ENCODE measurements at places on chromosomes 12 and 14.

DNA sequence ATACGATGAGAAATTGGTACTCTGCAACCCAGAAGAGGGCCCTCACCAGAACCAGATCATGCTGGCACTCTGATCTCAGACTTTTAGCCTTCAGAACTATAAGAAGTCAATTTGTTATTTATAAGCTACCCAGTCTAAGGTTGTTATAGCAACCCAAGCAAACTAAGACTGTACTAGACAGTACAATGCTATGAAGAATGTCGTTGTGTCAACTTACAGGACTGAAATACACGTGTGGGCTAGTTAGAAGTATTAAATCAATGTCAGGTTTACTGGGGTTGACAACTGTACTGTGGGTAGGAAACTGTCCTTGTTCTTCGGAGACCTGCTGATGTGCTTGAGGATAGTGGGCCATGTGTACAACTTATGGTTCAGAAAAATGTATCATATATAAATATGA is 19.7 kb downstream of the DUSP16 start:
- no peak for DNase-seq

DNA sequence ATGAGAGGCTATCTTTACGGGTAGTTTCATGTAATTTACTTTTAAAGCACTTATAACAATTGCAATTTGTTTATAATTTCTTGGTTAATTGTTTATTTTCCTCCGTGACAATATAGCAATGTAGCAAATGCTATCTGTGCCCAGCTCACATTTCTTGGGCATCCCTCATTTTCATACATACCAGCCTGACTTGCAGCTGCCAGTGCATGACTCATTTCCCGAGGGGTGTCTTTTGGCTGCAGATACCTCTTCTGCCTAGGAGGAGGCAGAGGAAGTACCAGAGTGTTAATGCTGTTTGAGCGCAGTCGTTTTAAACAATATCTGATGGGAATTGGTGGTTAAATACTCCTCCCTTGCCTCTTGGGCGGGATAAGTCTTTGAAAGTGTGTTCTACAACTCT is 104.2 kb upstream of the ABCD2 start:
- no peak for DNase-seq

GRCh38 chr12:22935090-22935489 is 310.1 kb downstream of the ETNK1 start:
- DNase-seq: no peak

DNA sequence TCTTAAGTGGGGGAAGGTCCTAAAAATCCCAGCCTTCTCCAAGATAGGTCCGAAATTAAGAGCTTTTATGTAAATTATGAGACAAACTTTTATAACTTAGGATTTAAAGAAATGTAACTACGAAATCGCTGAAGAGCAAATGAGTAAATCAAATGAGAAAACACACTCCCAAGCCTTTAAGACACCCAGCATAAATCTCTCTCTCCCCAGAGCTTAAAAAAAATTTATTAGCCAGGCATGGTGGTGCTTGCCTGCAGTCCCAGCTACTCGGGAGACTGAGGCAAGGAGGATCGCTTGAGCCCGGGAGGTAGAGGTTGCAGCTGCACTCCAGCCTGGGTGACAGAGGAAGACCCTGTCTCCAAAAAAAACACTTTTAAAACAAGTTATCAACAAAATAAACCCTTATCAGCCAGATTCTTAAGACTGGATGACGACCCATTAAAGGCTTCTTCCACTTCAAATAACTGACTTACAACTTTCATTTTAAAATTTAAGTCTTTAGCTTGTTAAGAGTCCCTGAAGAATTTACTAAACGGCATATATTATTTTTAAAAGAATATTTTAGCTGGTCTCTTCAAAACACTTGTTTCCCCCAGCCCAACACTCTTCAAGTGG is 3.2 kb downstream of the PTGES3 start:
- DNase-seq: no peak

DNA sequence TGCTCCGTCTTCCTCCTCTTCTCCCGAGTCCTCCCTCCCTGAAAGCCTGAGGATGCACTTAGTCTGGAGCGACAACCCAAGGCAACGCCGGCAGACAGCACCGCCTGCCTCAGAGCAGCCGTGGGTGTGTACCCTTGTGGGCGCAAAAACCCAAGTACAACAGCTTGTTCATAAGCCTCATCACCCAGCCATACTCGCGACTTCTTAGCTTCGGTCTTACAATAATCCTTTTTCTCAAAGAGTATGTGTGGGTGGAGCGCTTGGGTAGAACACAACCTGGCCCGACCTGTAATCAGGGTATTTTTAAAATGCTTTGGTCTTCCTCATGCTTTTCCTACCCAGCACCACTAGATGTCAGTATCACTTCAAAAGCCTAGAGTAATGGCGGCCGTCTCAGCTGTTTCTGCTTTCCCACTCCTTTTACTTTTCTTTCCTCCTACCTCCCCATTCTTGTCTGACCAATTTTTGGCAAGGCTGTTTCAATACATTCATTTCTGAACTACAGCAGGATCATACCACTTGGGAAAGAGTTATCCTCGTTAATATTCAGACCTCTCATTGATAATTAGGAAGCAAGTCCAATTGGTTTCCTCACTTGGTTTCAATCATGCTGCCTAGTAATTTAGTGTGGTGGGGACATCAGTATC is 198.9 kb downstream of the EPS8 start:
- DNase-seq: peak; percentile 79

DNA sequence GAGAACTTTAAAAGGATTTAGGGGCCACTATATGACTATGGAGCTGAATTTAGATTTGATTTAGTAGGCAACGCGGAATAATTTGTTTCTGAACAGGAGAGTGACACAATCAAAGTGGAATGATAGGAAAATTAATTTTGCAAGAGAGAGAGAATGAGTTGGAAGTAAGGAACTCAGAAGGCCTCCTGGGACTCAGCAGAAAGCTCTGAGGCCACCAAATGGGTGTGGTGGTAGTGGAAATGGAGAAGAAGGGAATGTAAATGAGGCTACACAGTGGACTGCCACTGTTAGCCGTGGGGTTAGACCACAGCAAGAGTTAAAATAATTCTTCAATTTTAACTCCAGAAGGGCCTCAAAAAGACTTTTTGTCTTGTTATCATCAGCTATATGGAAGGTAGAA is 102.7 kb downstream of the LRRK2 start:
- DNase-seq: no peak

- DNase-seq: no peak
Measured at GRCh38 chr12:11727133-11727664, 77.7 kb downstream of the ETV6 start.

DNA sequence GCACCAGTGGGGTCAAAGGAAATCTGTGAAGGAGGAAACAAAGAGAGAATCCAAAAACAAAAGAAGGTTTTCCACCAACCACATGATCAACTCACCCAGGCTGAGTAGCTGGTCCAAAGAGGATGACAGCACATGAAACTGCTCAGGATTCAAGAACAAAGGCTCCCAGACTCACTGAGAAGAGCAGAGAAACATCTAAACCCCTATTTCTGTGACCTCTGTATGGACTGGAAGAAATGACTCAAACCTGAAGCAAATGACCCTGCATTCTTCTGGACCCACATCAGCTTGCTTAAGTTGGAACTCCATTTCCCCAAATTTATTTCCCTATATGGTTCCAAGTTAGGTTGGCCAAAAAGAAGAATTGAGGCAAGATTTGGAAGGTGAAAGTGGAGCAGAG is 26.3 kb downstream of the TC2N start:
- DNase-seq: no peak

DNA sequence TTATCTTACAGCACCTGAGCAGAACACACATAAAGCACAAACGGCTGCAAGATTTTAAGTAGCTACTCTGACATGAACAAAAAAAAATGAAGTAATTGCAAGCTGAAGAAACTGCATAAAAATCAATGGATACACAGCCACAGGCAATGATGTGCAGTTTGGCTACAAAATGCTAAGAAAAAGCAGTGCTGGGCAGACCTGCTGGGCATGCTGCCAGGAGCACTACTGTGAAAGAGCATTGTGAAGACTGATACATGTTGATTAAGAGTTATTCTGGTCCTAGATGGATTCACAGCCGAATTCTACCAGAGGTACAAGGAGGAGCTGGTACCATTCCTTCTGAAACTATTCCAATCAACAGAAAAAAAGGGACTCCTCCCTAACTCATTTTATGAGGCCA is 20.1 kb upstream of the RTN1 start:
- DNase-seq: no peak

- no peak for DNase-seq
Measured at GRCh38 chr12:68559984-68560850, 50.5 kb upstream of the RAP1B start.

- DNase-seq: no peak
Measured at GRCh38 chr12:114479831-114480230, 73.9 kb upstream of the TBX5 start.

DNA sequence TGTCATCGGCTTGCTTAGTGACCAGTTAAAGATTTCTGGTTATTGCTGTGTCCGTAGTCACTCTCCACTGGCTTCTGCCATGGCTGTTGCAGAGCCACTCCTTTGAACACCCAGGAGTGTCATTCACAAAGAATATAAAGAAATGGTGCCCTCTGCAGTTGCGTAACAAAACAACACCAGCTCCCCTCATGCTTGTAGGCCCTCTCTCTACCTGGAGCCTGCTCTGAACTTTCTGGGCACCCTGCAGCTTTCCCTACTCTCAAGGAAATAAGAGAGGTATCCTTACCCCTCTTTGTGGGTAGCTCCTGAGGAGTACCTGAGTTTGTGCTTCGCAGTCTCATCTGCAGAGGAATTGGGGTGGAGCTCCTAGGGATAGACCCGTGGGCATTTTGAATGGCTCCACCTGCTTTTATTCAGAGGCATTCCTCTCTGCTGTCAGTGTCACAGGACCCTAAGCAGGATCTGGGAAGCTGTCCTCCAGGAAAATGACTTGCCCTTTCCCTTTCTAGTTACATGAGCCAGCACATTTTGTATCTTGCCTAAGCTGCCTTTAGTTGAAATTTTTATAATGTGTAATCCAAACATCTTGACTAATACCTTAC is 97.2 kb upstream of the TMEM260 start:
- DNase-seq: no peak

GRCh38 chr12:104719700-104720338 is 238.3 kb downstream of the SLC41A2 start:
- DNase-seq: no peak

- DNase-seq: peak; percentile 70
Measured at GRCh38 chr12:52036587-52037171, 14.6 kb upstream of the NR4A1 start.

- no peak for DNase-seq
Measured at GRCh38 chr12:24228371-24228770, 278.9 kb upstream of the SOX5 start.

- DNase-seq: no peak
Measured at GRCh38 chr12:126182619-126183236, 1117.5 kb downstream of the AACS start.

- DNase-seq: no peak
Measured at GRCh38 chr12:92988622-92989130, 59.6 kb upstream of the EEA1 start.

DNA sequence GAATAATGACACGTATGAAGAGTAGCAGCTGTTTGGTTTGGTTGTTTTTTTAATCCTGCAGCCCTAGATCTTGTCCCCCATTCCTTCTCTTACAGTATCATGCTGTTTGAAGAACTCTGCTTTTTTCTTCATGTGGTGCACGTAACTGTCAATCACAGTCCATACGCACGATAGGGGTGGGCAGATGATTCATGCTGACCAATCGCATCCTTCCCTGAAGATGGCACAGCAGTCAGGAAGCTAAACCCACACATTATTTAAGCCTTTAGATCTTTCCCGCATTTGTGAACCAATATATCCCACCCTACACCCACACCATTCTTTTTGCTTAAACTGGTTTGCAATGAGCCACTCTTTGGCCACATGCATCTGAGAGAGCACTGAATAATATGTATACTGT is 158.9 kb upstream of the PLEKHA5 start:
- no peak for DNase-seq

DNA sequence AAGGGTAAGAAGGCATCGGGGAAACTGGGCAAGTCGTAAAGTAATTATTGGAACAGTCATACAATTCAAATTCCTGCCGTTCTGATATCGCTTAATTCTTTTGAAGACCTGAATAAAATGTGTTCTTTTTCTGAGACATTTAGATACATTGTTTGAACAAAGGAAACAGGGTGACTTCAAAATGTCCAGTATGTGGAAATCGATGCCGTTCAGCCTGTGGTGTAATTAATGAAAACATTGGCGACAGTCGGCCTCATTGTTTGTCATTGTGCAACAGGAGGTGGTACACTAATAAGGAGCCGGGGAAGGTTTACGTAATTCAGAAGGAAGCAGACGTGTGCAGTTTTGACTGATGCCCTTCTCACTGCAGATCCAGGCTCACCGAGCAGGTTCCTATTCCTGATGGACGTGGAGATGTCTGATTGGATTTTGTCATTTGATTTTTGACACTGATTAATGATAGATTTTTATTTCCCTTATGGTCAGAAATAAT is 92.7 kb downstream of the BORCS5 start:
- DNase-seq: no peak

GRCh38 chr12:41621291-41621690 is 433.2 kb downstream of the PDZRN4 start:
- DNase-seq: no peak

- peak; percentile 68 for DNase-seq
Measured at GRCh38 chr12:113174461-113175384, 10.6 kb downstream of the DDX54 start.

DNA sequence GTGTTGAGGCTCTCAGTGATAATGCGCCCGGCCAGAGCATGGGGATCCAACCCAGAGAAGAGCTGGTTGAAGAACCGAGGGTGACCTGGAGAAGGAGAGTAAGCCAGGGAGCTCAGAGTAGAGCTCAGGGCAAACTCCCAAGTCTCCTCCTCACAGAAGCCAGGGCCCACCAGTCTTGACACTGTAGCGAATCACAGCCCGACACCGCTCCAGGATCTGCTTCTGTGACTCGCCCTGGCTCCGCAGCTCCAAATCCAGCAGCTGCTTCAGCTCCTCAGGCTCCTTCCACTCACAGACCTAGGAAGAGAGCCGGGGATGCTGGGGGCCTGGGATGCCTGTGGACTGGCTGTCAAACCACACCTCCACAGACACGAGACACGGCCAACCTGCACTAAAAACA is 8.2 kb upstream of the ZNF740 start:
- DNase-seq: no peak
